ENCODE measurements at places on chromosomes 7 and 10.

GRCh38 chr7:136588216-136588615 lies 280.2 kb upstream of the CHRM2 start:
- no peak for DNase-seq

- DNase-seq, result no peak
Measured at GRCh38 chr7:75922966-75923603, 8.1 kb downstream of the POR start.

DNA sequence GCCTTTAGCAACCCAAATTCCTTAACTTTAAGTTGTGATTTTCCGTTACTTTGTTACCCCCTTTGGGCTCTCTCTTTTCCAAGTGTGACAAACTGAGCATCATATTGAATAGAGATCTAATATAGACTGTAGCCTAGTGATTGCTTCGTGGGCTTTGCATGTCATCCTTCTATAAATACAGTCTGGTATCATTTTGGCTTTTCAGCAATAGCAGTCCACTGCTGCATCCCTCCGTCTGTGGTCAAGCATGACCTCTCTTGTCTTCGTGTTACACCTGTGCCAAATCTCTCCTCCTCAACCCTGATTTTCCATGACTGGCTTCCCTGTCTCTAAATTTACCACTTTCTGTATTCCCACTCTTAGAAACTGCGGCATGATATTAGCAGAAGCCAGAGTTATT lies 53.8 kb upstream of the AGK start:
- DNase-seq, result no peak

DNA sequence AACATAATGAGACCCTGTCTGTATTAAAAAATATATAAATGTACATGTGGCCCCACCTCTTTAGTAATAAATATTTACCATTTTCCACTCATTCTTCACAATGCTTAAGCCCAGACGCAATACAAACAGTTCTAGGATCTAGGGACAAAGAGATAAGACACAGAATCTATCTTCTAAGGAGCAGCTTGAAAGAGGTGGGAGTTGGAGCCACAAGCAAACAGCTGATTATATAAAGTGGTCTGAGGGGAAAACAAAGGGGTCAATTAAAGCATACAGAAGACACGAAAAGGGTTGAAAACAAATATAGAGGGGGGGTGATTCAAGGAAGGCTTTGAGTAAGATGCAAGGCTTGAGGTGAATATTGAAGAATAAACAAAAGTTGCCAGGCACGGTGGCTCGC lies 43.1 kb downstream of the UBE2H start:
- no peak for DNase-seq

GRCh38 chr10:100792574-100792973 lies 47.2 kb downstream of the PAX2 start:
- DNase-seq, result no peak

DNA sequence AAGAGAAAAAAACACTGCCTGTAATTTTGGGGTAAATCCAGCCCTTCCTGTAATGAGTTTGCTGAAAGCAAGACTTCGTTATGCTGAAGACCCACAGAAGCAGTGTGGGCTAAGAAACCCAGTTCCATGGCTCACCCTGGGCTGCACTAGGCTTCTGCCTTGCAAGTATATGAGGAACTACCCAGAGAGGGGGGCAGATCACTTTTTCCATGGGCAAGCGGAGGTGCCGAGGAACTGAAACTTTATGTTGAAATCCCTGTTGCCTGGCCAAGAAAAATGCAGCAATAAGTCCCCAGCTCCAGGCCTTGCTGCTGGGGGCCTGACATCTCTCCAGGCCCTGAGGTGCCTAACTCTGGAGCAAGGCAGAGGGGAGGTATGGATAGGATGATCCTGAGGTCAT lies 8.5 kb downstream of the RASSF4 start:
- DNase-seq, result peak; percentile 33

- DNase-seq, result no peak
Measured at GRCh38 chr7:155219947-155220769, 77.5 kb upstream of the INSIG1 start.

DNA sequence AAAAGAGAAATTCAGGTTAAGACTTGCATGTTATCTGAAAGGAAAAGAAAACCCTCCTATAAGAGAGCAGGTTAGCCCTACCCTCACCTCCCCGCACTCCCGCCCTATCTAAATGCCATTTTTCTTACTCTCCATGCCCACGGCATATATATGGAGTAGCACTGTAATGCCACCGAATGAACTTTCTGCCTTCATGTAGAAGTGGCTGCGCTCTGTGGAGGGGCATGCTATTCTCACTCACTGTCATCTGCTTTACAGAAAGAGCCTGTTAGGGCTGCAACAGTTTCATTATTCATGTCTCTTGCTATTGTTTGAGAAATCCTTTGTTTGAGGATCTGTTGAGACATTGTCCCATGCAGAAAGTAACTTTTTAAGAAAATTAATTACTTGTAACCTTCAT lies 1190.6 kb downstream of the SORCS1 start:
- no peak for DNase-seq

DNA sequence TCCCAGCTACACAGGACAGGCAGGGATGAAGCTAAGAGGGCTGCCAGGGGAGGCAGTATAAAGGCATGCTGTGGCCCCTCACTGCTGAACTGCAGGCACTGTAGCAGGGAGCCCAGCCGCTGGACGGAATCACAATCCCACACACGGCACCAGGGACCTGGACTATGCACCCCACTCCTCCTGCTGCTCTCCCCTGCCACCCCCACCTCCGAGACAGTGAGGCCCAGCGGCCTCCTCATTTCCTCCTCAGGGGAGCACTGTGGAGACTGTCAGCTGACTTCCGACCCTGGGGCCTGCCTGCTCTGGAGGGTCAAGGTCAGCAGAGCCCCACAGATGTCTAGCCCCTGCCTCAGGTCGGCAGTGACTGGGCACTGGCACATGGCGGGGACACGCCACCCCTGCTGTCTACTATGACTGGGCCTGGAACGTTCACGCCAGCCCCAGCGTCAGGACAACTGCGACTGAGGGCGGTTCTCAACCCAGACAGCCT lies 92.7 kb downstream of the FAM53B start:
- no peak for DNase-seq

Data from T-cell (primary cell).